H1 (cell line): ENCODE measurements at places on chromosomes 7 and 10. TPM values are rescaled to one million over a fixed set of nuclear protein-coding genes. Genes with fewer than 3 reads are reported as not detected.

Gene UTF1
- total RNA-seq: 21.7 and 21.8 TPM in 2 replicates

Gene CCDC3
- 3.7 and 3.8 TPM in 2 replicates for total RNA-seq

Gene OPN4
- total RNA-seq: not detected in 2 replicates

Gene HMX3
- 0.27 TPM in 1 of 2 replicates, not detected in the other for total RNA-seq

Gene GSDME
- total RNA-seq: 7.6 and 8.5 TPM in 2 replicates

Gene CCL24
- not detected in 2 replicates for total RNA-seq

- DNase-seq: no peak
Measured at GRCh38 chr7:17520941-17521340, 222.5 kb downstream of the AHR start.

DNA sequence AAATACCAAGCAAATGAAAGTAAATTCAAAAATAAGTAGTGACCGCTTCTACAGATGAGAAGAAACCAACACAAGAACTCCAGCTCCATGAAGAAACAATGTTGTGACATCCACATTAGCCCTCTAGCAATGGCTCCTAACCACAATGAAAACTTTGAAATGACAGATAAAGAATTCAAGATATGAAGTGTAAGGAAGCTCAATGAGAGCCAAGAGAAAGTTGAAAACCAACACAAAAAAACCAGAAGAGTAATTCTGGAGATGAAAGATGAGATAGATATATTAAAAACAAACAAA lies 68.2 kb upstream of the DDC start:
- DNase-seq: no peak

DNA sequence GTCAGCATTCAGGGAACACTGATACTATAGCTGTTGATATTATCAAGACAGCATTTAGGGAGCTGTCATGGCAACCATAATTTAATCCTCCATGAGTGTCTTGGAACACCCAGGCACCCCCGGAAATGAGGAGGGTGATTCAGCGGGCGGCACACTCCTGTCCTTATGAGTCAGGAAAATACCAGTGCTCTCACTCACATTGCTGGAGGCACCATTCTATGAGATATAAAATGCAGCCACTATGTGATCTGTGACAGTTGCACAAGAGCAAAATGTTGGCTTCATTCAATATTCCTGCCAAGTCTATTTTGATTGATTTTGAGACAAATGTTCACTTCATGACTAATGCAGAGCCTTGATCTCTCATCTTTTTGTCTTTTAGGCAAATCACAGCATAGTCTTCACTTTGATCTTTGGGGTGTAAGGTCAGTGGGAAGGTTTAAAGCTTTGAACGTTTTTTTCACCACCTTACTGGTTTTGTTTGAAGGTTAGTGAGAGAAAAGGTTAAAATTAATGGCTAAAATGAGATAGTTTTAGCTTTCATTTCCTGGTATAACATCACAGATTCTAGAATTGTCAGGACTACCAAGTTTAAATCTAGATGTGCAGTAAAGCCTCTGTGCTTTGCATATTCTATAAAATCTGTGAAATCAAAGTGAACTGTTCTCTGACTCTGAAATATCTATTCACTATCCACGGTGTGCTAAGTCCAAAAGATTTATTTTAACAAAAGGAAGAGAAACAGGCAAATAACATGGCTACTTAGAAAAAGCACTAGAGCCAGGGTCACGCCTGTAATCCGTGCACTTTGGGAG lies 12.4 kb upstream of the ARHGAP12 start:
- no peak for DNase-seq

DNA sequence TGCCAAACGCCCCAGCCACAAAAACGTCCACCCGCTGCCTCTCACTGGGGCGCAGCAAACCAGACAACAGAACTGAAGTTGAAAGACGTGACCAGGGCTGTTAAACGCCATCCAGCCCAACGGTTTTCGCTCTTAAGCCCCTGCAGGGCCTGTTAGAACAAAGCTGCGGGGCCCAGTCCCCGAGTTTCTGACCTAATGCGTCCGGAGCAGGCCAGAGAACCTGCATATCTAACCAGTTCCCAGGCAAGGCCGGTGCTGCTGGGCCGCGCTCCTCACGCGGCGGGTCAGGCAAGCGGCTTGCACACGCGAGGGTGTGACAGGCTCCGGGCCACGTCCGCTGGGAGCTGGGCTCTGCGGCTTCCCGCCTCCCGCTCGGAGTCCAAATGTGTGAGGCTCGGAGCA lies 87.0 kb downstream of the PTPRN2 start:
- DNase-seq: no peak

GRCh38 chr10:110420401-110421193 lies 77.1 kb upstream of the DUSP5 start:
- DNase-seq: no peak

DNA sequence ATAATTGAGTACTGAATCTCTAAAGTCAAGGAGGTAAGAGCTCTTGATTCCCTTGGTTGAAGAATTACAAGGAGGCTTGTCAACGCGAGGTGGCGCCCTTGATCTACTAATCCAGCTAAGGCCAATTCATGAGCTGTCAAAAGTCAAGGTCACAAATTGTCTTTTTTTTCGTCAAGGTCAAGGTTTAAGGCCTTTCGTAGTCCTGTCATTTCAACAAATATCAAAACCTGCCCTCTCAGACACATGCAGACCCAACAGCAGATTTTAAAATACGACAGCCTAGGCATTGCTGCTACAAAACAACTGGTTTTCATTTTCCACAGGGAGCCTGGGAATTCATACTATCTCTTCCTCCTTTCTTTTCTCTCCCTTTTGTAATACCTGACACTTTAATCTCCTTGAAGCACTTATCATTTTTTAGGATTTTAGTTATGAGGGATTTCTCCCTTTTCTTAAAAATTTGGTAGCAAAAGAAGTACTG lies 3.6 kb downstream of the HOXA13 start:
- DNase-seq: peak; percentile 90

DNA sequence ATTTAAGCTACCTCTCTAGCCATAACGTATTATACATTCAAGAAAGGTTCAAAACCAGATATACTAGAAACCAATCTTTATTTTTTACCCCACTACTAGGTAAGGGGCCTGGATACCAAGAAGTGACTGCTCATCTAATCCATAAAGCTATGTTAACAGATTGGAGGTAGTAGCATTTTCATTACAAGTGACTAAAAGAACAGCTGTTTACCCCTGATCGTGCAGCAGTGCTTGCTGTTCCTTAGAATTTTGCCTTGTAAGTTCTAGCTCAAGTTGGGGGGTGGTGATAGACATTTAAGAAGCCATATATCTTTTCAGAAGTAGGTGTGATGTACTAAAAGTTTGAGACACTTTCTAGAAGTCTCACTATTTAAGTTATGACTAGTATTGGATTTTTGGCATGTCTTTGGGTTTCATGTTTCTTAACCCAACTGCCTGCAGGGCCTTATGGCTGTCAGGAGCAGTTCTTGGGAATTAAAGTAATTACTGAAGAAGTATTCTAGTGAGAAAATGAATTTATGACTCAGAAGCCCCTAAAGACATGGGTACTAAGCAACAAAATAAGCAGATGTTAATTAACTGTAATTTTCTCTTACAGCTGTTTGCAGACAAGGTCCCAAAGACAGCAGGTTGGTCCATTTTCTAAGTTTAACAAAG lies 2.3 kb downstream of the PPIA start:
- DNase-seq: no peak

DNA sequence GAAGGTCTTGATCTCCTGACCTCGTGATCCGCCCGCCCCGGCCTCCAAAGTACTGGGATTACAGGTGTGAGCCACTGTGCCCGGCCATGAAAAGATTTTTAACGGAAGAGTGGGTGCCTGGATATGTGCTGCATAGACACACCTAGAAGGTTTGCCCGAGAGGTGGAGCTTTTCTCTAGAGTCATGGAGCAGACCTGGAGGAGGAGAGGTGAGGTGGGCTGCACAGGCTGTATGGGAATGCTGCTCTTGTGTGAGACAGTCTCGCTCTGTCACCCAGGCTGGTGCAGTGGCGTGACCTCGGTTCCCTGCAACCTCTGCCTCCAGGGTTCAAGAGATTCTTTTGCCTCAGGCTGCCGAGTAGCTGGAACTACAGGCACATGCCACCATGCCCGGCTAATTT lies 103.3 kb downstream of the ACTR3B start:
- DNase-seq: no peak

GRCh38 chr10:112132435-112132834 lies 51.1 kb downstream of the GPAM start:
- DNase-seq: no peak

GRCh38 chr7:27184337-27185012 lies 557 bp downstream of the HOXA11 start:
- DNase-seq: no peak

GRCh38 chr7:8444468-8444769 lies 11.0 kb downstream of the NXPH1 start:
- no peak for DNase-seq

- no peak for DNase-seq
Measured at GRCh38 chr7:18693406-18693805, 197.9 kb downstream of the HDAC9 start.
